ENCODE measurements at places on chromosomes 12 and 14.

DNA sequence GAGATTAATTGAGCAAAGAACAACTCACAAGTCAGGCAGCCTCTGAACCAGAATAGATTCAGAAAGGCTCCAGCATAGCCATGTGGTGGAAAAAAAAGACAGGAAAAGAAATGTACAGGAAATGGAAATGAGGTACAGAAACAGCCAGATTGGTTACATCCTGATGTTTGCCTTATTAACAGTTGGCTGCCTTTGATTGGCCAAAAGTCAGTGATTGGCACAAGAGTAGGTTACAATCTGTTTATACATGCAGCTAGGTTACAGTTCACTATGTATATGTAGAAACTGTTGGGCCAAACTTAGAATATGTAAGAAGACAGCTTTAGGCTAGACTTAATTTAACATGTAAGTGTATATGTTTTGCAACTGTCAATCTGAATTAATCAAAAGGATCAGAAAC lies 118.9 kb downstream of the UNC79 start:
- DNase-seq = no peak

GRCh38 chr14:23319746-23320583 lies 1.3 kb upstream of the PABPN1 start:
- DNase-seq = no peak

DNA sequence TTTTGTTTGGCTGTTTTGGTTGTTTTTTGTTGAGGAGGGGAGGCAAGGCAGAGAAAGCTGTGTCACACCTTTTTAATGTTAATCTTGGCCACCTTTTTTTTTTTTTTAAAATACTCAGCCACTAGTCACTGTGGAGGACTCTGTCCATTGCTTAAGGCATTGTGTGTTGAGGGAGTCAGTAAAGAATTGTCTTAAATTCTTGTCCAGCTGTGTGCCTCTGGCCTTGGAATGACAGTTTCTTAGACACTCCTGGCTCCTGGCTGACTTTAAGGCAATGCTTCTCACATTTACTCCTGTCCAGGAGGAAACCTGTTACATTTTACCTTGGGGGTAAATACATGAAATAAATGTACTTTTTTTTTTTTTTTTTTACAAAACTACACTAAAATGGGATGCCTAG lies 18.1 kb upstream of the SMCO2 start:
- DNase-seq = no peak

DNA sequence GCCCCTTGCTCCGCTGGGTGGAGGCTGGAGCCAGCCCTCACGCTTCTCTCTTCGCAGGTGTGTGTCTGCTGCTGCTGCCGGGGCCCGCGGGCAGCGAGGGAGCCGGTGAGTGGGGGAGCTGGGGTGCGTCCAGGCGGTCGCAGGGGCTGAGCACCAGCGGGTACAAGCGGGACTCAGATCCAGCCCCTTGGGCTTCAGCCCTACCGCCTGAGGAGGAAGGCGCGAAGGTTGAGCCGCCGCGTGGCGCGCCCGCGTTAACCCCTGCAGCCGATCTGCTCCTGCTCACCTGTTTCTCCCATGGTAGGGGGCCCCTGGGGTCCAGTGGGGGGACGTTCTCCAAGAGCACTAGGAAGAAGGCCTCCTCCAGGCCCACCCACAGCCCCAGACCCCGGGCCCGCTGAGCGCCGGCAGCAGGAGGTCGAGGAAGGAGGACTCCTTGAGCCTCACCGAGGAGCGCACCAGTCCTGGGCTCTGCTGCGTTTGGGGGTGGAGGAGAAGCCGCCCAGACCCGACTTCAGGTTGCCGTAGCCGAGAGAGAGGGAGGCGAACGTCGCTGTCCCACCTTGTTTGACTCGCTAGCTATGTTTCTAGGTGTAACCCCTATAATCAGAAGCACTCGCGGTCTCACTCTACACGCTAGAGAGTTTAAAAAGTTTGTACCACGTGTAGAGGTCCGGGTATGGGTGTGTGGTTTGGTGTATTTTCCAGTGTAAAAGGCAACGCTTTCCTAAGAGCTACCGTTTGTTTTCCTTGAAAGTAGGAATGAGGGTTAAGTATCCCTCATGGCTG lies 834 bp downstream of the COCH start:
- DNase-seq = no peak

DNA sequence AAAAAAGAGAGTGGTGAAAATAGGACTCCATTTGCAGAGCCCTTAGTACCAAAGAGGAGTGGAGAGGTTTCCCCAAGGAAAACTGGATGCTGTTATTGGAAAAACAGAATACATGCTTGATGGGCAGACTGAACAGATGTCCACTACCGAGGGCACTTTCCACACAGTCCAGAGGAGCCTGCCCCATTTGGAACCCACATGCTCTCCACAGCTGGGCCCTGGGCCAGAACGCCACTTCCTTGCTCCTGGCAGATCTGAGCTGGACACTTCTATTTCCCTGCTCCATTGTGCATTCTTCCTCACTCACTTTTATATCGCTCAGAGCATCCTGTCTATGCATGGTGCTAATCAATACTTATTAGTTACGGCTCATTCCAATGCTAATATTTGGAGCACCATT lies 249.9 kb downstream of the SLC15A4 start:
- DNase-seq = no peak

DNA sequence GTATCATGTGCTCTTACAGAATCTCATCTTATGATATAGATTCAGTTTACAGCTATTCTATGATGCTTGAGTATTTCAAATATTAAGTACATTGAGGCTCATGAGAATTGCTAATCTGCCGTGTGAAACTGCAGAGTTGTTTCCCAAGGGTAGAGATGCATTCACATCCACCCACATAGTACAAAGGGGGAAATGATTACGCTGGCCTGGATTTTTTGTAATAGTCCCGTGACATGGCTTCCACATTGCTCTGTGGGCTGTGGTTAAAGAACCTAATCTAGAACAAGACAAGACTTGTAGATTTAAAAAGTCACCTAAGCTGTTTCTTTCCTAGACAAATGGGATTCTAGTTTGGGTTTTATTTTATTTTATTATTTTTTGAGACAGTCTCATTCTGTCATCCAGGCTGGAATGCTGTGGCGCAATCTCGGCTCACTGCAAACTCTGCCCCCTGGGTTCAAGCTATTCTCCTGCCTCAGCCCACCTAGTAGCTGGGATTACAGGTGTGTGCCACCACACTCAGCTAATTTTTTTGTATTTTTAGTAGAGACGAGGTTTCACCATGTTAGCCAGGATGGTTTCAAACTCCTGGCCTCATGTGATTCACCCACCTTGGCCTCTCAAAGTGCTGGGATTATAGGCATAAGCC lies 13.0 kb upstream of the RIOX1 start:
- DNase-seq = no peak

GRCh38 chr12:4417455-4417854 lies 28.2 kb downstream of the FGF6 start:
- DNase-seq = no peak

DNA sequence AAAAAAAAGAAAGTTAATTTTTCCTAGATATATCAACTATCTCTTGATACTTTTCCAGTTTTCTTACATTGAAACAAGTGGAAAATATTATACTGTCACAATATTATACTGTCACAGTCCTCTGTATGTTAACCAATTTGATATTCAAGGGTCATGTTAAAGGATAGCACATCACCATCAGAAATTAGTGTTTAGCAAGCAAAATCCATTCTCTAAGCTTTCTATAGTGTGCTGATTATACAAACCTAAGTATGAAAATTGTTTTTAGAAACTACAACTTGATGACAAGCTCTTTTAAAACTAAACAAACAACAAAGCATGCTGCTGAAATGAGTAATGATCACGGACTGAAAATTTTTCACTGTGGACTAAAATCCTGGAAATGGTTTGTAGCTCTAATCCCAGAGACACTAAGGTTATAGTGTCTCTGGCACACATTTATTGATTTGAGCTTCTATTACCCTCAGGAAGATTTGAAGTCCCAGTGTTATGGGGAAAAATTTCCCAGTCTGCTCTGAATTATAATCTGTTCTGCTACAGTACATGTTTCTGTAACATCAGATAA lies 9.7 kb downstream of the SPTSSA start:
- no peak for DNase-seq

DNA sequence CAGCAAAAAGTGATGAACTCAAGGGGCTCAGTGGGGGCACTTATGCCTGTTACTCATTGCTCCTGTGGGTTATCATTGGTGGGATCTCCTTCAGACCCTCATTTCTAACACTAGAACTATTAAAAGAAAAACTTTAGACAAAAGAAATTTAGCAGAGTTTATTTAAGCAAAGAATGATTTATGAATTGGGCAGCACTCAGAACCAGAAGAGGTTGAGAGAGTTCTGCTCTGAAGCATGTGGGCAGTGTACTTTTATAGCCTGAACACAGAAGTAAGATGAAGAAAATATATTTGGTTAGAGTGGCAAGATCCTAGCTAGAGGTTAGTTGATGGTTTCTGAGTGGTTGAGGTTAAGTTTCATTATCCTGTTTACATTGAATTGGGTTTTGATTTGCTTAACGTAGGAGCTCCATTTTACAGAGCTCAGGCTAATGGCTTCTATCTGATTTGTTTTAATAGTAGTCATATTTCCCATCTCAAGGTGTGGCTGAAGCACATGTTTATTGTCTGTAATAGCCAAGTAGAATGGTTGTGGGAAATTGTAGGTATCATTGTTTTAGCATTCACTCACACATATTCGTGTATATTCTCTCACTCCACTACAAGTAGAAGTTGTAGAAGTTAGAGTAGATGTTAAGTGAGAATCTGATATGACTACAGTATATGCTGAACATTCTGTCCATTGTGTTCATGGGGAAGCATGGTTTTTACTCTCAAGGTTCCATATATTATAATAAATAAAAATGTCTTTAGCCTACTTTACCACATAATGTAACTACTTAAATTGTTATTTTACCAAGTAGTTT lies 27.6 kb downstream of the LEMD3 start:
- no peak for DNase-seq

DNA sequence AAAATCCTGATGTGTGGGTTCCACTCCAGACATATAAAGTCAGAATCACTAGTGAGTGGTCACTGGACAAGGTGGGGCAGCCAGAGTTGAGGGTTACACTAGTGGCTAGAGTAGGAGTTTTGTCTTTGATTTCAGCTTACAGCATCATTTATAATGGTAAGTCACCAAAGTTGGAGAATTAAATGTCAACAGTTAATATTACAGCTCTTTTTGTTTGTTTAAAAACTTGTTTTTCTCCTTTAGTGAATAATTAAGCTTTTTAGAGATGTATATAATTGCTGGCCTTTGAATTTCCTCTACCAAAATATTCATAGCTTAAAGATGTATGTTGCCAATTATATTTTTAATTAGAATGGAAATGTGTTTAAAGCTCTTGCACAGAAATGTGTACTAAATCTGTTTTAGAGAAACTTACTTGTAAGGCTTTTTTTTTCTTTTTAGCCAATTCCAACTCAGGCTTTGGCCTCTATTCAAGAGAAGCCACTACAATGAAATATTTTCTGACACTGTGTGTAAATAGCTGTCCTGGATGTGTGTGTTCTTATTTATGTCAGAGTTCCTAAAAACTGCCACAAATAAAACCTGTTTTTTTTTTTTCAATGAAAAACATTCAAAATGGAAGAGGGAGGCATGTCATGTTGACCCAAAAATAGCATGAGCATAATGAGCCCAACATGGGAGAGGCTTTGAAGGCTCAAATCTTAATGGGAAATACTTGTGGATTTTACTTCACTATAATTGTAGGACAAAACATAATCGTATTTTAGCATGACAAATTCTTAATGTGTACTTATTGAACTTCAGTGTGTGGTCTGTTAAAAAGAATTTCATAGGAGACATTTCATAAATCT lies 92.2 kb downstream of the TBC1D30 start:
- no peak for DNase-seq

GRCh38 chr12:109592195-109592904 lies 18.8 kb downstream of the MVK start:
- DNase-seq = no peak

GRCh38 chr12:129339336-129339735 lies 486.1 kb downstream of the GLT1D1 start:
- DNase-seq = no peak

DNA sequence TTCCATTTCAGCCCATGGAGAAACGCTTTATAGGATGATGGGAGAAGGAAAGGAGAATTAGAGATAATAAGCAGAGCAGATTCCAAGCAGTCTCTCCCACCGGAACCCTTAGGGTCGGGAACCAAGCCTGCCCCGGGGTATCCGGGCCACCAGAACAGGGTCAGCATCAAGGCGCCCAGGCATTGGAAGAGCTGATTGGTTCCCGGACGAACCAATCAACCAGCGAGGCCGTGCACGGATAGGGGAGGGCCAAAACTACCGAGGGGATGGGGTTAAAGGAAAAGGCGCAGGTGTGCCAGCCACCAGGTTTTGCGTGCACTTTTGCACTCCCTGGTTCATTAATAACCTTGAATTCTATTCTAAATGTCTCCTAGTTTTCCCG lies 1.7 kb downstream of the PPM1H start:
- DNase-seq = no peak

DNA sequence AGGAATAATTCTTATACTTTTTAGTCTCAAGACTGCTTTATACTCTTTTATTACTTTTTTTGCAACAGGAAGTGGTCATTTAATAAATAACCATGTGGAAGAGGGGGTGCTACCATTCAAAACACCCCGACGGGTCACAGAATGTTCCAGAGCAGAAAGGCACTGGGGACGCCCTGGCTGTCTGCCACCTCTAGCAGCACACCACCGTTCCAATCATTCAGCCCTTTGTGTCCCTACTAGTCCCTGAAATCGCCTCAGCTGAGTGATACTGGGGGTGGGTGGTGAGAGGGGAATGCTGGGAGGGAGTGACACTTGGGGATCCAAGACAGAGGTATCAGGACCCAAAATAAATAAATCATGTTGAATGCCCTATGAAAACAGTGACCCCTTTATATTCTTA lies 52.4 kb downstream of the MON2 start:
- DNase-seq = no peak

DNA sequence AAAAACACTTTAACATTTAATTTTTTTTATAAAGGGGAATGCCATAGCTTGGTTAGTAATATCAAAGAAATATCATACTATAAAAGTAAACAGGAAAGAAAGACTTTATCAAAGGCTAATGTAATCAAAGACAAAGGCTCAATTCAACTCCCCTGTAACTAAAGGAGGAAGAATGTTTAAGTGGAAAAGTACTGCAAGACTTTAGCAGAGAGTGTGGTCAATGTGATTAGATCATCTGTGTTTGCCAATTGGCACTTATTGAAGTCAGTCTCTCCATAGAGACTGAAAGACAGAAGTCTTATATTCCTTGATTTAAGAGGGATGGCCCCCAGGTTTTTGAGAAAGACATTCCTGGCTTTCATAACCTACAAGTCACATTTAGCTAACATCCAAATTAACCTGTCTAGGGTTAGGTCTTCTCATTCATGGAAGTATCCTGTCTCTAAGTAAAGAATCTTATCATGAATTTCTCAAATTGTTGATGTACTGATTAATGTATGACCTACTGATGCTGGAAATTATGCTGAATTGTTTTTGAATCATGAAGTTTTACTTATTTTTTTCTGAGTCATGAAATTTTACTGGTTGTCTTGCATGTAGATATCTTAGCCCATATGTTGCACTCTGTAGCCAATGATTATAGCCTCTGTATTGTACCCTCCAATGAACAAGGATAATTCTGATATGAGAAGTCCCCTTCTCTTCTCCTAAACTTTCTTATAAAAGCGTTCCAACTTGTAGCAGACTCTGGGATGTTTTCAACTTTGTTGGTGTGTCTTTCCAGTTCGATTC lies 65.4 kb downstream of the ATXN7L3B start:
- DNase-seq = peak; percentile 33

Data from OCI-M1 (cell line).